Right atrium auricular region (tissue), 2 donors: ENCODE measurements at places on chromosomes 13 and 19. TPM values are rescaled to one million over a fixed set of nuclear protein-coding genes. Genes with fewer than 3 reads are reported as not detected.

The ZNF154 gene
- 2.8 TPM for total RNA-seq

The CILP2 gene
- 0.19 TPM for total RNA-seq

The UPF1 gene
- 27.6 TPM for total RNA-seq

The SCN1B gene
- total RNA-seq: 57.3 TPM

The SLC7A9 gene
- not detected for total RNA-seq

The ZFP28 gene
- total RNA-seq: 4.6 TPM

The RAB20 gene
- total RNA-seq: 10.8 TPM

The CRX gene
- total RNA-seq: not detected

The KIR2DL3 gene
- total RNA-seq: not detected

The HSH2D gene
- total RNA-seq: not detected

The FAM83E gene
- total RNA-seq: not detected

The CEACAM8 gene
- total RNA-seq: not detected

The BRME1 gene
- 0.28 TPM for total RNA-seq

The TEX29 gene
- total RNA-seq: not detected
